ENCODE measurements at places on chromosomes 4 and X.
A peak's percentile ranks its signal among the peaks of the same experiment; 100 is the strongest.

DNA sequence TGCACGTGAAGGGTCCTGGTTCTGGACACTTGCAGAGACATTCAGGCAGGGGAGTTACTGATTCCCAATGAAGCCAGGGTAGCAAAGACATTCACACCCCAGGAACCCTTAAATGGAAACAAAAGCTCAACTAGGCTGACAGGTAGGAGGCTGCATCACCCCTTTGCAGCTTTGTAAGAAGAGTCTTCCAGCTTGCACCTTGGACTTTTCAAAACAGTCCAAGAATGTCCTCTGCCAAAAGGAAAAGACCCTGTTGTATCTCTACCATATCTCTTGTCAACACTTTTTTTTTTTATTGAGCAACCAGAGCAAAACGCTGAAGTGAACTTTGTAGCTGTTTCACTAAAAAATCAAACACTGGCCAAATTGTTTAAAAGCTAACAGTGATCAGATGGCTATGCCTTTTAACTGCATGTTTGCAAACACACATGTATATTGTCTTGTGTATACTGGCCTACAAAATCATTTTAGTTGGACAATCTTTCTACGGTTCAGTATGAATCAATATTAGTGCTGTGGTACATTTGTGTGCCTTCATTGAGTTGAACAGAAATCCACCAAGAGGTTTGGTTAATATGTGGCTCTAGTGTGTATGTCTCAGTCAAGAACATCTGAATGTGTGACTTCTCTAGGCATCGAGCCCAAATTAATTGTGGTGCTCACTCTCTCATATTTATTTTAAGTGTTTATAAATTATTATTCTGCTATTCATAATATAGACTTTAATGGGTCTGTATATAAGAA lies 18.5 kb upstream of the WWC2 start:
- DNase-seq, result no peak

DNA sequence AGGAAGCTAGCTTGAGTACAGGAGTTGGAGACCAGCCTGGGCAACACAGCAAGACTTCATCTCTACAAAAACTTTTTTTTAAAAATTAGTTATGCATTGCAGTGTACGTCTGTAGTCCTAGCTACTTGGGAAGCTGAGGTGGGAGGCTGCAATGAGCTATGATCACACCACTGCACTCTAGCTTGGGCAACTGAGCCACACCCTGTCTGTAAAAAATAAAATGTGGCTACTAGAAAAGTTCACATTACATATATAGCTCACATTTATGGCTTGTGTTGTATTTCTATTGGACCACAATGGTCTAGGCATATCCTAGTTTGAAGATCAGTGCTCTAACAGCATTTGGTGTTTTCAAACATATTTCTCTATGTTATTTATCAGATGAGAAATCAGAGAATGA lies 11.8 kb upstream of the CPEB2 start:
- no peak for DNase-seq

- peak; percentile 1 for DNase-seq
These were observed 319 bp upstream of the MAGEH1 start for GRCh38 chrX:55451626-55451989.

- no peak for DNase-seq
These were observed 43.1 kb downstream of the MAB21L2 start for GRCh38 chr4:150625033-150625432.

- no peak for DNase-seq
These were observed 235.4 kb downstream of the RAB28 start for GRCh38 chr4:13248621-13249298.
